ENCODE measurements at places on chromosomes 5 and 9. TPM values are rescaled to one million over a fixed set of nuclear protein-coding genes. Genes with fewer than 3 reads are reported as not detected.

PCDHGB2 gene
- total RNA-seq: 2.5 TPM

PCDHA12 gene
- 0.28 TPM for total RNA-seq

TMEM252 gene
- total RNA-seq: not detected

PCDHGA7 gene
- 3.7 TPM for total RNA-seq

C9 gene
- total RNA-seq: 0.28 TPM

DMGDH gene
- total RNA-seq: 3.7 TPM

GRXCR2 gene
- not detected for total RNA-seq

CTNNAL1 gene
- 157 TPM for total RNA-seq

TTC16 gene
- under 0.01 TPM for total RNA-seq

CCDC192 gene
- not detected for total RNA-seq

DBH gene
- total RNA-seq: not detected

TEX48 gene
- not detected for total RNA-seq

FSD1L gene
- 3.6 TPM for total RNA-seq

PTTG1 gene
- total RNA-seq: 107 TPM

CDX1 gene
- total RNA-seq: 0.38 TPM

CDH12 gene
- not detected for total RNA-seq

COL23A1 gene
- total RNA-seq: 0.28 TPM

PLAC8L1 gene
- total RNA-seq: not detected

CER1 gene
- not detected for total RNA-seq

FAXDC2 gene
- 0.77 TPM for total RNA-seq

All from regular cardiac myocyte (primary cell).